ENCODE measurements at places on chromosomes 3 and 15.

DNA sequence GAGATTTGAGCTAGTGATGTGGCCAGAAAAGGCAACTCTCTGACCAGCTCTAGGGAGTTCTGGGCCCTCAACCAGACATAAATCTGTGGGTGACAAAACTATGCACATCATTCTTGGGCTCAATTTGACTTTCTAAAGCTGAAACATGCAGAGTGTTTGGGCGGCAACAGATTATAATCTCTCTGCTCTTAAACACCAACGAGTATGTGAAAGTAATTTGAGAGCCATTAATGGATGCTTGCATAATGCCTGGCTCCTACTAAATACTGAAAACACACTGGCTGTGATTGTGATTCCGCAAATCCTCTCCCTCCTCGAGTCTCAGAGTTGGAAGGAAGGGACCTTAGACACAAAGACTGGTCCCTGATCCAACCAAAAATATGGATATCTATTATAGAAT lies 186.7 kb downstream of the UACA start:
- no peak for DNase-seq

GRCh38 chr3:78204977-78205376 lies 1165.1 kb downstream of the ROBO2 start:
- no peak for DNase-seq

- no peak for DNase-seq
These were observed 51.6 kb downstream of the RARB start for GRCh38 chr3:25479727-25480010.

DNA sequence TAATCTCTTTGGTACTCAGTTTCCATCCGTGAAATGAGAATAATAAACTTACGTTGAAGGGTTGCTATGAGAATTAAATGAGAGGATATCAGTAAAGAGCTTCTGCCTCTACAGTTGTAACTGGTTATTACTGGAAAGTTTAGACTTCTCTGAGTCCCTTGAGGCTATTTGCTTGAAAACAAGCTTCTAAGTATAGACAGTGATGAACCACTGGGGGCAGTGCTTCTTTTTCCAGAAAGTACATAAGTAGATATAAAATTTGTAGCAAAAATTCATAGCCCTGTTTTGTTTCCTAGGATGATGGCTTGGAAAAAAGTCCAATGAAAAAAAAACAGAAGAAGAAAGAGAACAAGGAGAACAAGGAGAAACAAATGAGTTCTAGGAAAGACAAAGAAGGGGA lies 87.1 kb downstream of the RGMA start:
- DNase-seq, result no peak

- DNase-seq, result no peak
These were observed 229.1 kb downstream of the TP63 start for GRCh38 chr3:189860296-189860695.

GRCh38 chr3:16071206-16071605 lies 103.3 kb upstream of the GALNT15 start:
- DNase-seq, result no peak

- no peak for DNase-seq
These were observed 9.9 kb downstream of the SEMA4B start for GRCh38 chr15:90211009-90211408.

DNA sequence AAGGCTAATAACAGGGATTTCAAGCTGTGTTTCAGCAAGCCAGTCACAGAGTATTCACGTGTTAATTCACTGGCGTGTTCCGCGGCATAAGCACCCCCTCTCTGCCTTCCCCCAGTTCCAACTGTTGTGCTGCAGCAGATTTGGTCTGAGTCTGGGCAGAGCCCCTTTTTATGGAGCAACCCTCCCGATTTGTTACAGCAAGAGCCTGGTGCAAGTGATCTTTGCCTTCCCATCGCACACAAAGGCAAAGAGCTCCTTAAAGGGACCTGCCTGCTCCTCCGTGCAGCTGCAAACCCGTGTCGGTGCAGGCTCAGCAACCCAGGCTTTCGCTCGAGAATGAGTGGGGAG lies 170.5 kb downstream of the KCNAB1 start:
- DNase-seq, result no peak

DNA sequence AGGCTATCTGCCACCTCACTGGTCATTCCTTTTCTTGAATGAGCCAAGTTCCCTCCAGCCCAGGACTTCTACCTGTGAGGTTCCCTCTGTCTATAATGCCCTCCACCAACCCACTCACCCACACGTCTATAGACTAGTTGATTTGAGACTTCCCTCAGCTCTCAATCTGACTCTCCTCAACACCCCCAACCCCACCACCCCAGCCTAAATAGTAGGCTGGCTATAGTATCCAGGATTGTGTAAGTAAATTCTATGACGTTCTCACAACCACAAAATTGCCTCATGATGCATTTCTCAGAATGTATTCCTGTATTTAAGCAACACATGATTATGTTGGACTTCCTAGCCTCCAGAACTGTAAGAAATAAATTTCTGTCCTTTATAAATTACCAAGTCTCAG lies 2.2 kb downstream of the PLSCR1 start:
- no peak for DNase-seq

- DNase-seq, result no peak
These were observed 20.9 kb downstream of the NOX5 start for GRCh38 chr15:69035205-69035917.

DNA sequence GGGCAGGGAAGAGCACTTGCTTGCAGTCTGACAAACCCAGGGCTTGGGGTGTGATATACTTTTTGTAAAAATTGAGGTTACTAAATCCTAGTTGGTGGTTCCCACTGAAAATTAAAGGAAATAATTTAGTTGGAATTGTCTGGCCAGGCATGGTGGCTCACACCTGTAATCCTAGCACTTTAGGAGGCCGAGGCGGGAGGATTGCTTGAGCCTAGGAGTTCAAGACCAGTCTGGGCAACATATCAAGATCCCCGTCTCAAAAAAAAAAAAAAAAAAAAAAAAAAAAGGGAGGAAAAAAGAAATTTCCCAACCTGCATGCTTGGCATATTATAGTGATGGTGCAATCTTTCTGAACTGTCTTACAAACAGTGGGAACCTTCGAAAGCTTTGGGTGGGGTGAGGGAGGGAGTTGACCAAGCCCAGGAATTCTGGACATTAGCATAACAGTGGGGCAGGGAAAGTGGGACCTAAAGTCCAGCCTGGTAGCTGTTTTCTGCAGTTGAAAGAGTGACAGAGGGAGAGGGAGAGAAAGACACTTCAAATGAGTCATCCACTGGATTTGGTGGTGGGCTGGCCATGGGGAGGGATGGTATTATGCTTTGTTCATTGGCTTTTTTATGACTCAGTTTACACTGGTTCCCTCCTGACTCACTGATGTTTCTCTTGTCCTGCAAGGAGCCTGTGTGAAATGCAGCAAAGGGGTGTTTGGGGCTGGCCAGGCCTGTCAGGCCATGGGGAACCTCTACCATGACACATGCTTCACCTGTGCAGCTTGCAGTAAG lies 41.1 kb downstream of the LIMD1 start:
- no peak for DNase-seq

- DNase-seq, result no peak
These were observed 84.2 kb downstream of the NEDD4 start for GRCh38 chr15:55909036-55909811.

DNA sequence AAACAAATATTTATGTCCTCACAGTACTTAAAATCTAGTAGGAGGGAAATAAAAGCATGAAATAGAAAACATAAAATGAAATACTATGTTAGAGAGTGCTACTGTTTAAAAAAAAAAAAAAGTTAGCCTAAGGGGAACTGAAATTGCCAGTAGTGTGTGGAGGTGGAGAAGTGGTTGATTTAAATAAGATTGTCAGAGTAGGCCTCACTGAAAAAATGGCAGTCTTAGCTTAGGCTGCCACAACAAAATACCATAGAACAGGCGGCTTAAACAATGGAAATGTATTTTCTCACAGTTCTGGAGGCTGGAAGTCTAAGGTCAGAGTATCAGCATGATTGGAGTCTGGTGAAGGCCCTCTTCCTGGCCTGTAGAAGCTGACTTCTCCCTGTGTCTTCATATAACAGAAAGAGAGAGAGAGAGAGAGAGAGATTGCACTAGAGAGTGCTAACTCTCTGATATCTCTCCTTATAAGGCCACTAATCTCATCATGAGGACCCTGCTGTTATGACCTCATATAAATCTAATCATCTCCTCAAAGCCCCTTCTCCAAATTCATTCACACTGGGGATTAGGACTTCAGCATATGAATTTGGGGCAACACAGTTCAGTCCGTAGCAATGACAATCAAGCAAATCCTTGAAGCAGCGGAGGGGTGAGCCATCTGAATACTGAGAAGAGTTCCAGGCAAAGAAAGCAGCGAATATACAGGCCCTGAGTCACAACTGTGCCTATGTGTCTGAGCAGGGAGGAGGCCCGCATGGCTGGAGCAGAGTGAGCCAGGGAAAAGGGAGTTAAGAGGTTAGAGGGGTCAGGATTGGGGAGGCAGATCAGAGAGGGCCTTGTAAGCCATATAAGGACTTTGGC lies 23.6 kb upstream of the LRRC34 start:
- DNase-seq, result no peak

GRCh38 chr3:123054931-123055330 lies 11.9 kb upstream of the PDIA5 start:
- DNase-seq, result no peak

DNA sequence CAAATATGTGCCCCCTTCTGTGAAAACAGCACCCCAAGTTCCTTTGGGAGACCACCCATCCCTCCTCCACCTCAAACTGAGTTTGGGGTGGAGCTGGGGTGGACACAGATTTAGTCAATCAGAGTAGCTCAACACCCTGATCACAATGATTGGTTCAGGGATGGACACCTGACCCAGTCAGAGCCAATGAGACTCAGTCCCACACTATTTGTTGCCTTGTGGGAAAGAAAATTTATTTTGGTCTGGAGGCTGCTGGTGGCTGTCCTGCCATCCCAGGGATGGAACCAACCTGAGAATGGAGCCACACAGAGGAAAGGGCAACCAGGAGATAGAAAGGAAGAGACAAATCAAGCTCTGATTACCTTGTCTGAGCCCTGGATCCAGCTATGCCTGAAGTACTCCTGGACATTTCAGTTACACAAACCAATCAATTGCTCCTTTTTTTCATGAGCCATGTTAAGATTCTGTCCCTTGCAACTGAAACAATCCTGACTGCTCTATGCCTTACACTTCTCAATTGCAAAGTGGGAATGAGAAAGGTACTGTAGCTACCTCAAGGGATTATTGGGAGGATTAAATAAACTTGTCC lies 10.6 kb downstream of the DNASE1L3 start:
- no peak for DNase-seq

Data from tibial nerve (tissue), 4 donors.